Coronary artery (tissue), 2 donors: ENCODE measurements at places on chromosomes 16 and 17.

- DNase-seq: no peak
Observed at GRCh38 chr16:90028985-90029384, 9.7 kb upstream of the DBNDD1 start.

DNA sequence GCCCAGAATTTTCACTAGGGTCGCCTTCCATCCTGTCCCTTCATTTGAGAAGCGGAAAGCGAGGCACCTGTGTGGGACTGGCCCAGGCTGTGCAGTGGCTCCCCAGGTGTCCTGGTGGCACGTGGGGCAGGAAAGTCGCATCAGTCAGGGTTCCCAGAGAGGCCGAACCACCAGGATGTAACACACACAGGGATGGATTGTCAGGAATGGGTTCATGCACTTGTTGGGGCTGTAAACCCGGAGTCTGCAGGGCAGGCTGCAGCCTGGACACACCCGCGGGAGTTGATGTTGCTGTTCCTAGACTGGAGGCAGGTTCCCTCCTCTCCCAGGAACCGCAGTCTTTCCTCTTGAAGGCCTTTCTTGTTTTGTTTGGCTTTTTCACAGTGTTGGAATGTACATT lies 30.7 kb upstream of the RPTOR start:
- no peak for DNase-seq

DNA sequence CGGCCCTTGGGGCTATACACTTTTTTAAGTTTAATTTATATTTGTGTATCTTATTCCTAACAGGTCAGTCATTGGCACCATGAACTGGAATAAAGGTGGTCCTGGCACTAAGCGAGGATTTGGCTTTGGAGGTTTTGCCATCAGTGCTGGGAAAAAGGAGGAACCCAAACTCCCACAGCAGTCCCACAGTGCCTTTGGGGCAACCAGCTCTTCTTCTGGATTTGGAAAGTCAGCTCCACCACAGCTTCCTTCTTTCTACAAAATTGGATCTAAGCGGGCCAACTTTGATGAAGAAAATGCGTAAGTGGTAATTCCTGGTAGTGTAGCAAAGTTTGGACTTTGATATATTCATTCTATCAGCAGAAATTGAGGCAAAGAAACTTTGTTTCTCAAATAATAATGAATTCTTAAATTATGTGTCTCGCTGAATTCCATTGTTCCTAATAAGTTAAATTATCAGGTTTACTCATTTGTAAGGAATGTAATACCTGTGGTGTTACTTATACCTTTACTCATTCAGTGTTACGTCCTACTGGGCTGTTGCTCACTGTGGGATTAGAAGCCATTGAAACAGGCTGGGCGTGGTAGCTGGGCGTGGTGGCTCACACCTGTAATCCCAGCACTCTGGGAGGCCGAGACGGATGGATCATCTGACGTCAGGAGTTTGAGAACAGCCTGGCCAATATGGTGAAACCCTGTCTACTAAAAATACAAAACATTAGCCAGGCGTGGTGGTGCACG lies 13.2 kb downstream of the DDX42 start:
- no peak for DNase-seq

- DNase-seq: no peak
Observed at GRCh38 chr17:49579522-49579921, 3.9 kb downstream of the NXPH3 start.
